IPS DF 19.7 (cell line): ENCODE measurements at places on chromosomes 2 and 18.
A peak's percentile ranks its signal among the peaks of the same experiment; 100 is the strongest.

DNA sequence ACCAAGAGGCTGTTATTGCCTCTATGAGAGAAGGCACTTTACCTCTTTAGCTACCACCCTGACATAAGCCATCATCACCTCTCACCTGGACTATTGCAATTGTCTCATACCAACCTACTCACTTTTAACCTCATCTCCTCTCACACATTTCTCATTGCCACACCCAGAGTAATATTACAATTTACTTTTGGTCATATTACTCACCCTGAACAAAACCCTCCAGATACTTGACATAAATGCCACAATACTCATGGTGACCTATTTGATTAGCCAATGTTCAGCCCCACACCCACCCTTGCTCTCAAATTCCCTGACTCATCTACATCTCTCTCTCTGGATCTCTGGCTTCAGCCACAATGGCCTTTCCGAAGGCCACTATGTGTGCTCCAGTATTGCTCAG lies 90.9 kb upstream of the CDH7 start:
- no peak for DNase-seq

GRCh38 chr2:150732491-150732890 lies 245.0 kb upstream of the RND3 start:
- no peak for DNase-seq

- no peak for DNase-seq
Observed at GRCh38 chr18:50697509-50697908, 122.3 kb downstream of the MRO start.

DNA sequence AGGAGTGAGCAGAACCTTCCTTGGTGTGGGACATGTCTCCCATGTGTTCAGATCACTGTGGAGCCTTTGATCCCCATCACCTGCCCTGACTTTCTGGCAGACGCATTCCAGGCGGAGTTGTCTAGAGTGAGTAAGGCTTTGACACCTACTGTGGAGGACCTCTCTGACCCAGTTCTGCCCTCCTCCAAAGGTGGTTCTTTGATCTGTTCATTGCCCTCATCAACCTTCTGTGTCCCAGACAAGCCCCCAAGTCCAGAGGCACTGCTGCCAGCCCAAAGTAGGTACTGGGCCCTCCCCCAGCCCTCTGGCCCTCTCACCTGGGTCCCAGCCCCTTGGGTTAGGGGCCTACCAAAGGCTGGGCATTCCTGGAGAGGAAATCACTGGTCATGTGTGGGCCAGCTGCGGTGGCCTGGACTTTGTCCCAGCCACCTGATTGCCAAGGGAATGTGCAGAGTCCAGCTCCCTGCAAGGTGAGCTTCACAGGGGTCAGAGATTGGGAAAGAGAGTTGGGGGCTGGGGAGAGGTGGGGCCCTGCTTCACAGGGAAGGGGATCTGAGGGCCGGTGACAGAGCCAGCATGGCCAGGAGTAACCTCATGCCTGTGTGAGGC lies 12.1 kb upstream of the FAHD2A start:
- DNase-seq, result no peak

- DNase-seq, result no peak
Observed at GRCh38 chr18:62578980-62579511, 56.2 kb downstream of the ZCCHC2 start.

DNA sequence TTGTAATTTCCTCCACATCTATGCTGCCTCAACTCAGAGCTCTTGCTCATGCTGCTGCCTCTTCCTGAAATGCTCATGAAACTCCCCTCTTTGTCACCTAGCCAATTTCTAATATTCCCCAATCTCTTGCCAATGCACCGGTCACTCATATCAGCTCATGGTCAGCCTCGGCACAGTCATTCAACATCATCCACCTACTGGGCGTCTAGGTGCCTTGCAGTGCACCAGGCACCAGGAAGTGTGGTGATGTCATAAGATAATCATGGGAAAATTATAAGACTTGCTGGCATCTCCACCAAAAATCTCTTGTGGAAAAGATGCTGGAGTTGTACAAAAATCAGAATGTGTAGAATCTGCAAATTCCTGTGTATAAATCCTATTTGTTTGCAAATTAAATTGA lies 52.6 kb upstream of the RAB27B start:
- no peak for DNase-seq

- no peak for DNase-seq
Observed at GRCh38 chr2:46351750-46352138, 54.5 kb downstream of the EPAS1 start.

GRCh38 chr2:76895469-76895868 lies 626.7 kb downstream of the LRRTM4 start:
- no peak for DNase-seq

GRCh38 chr2:71934320-71934593 lies 213.4 kb downstream of the CYP26B1 start:
- no peak for DNase-seq

GRCh38 chr18:24935896-24936295 lies 416.1 kb downstream of the ZNF521 start:
- DNase-seq, result no peak

- no peak for DNase-seq
Observed at GRCh38 chr2:106124905-106125549, 69.1 kb downstream of the UXS1 start.

DNA sequence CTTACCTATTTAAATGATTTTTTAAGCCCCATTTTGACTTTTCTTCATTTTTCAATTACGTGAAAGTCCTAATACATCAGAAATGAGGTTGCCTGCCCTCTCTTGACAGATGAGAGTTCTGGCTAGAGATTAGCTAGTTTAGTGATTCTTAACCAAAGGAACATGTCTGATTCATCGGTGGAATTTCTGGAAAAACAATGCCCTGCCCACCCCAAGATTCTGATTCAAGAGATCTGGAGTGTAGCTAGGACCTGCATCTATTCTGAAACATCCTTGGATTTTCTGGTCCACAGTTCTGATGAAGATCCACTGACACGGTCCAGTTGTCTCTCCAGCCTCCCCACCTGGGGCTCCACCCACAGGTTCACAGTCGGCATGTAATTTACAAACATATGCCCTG lies 111.2 kb downstream of the KLF7 start:
- DNase-seq, result no peak

GRCh38 chr2:118477111-118477862 lies 370.2 kb downstream of the EN1 start:
- no peak for DNase-seq

- DNase-seq, result peak; percentile 42
Observed at GRCh38 chr2:75311993-75312392, 112.7 kb upstream of the TACR1 start.

DNA sequence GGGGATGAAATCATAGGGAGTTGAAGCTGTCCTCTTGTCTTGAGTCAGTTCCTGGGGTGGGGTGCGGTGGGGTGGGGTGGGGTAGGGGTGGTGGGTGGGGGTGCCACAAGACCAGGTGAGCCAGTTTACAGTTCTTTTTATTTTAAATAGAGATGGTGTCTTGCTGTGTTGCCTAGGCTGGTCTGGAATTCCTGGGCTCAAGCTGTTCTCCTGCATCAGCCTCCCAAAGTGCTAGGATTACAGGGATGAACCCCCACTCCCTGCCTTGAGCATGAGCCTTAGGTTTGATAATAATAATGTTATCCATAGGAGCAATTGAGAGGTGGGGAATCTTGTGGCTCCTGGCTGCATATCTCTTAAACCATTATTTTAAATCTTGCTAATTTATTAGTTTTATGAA lies 183.1 kb upstream of the ALPP start:
- DNase-seq, result no peak

GRCh38 chr2:17934721-17935120 lies 56.3 kb downstream of the KCNS3 start:
- no peak for DNase-seq
